ENCODE measurements at places on chromosomes 3 and 15.

DNA sequence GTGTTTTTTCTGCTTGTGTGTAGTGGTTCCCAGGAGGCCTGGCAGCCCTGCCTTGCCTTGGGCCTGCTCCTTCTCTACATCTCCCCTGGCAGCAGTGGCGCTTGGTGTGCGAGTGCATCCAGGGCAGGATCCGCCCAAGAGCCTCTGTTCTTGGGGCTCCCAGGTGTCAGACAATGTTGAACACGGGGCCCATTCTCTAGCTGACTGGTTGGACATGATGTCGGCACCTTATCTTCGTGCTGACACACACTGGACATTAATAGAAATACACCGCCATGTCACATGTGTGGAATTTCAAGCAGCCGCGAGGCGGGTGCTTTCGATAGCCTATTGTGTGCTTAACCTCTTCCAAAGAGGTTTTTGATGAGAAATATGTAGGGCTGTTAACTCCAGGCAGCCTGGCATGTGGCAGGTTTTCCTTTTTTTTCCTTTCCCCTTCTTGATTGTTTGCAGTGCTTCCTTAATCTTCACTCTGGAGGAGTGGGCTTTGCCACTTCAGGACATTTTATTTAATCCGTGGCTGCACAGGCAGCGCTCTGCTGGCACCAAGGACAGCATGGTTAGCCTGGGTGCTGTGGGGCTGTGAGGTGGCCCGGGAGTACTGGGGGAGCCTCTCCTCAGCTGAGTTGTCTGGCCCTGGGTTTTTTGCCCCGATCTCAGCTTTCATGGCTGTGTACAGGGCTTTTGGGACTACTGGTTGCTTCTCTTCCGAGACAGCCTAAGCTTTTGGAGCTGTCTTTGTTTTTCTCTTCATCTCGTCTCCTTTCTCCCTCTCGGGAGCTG, 42.5 kb downstream of the CHCHD6 start:
- no peak for DNase-seq

DNA sequence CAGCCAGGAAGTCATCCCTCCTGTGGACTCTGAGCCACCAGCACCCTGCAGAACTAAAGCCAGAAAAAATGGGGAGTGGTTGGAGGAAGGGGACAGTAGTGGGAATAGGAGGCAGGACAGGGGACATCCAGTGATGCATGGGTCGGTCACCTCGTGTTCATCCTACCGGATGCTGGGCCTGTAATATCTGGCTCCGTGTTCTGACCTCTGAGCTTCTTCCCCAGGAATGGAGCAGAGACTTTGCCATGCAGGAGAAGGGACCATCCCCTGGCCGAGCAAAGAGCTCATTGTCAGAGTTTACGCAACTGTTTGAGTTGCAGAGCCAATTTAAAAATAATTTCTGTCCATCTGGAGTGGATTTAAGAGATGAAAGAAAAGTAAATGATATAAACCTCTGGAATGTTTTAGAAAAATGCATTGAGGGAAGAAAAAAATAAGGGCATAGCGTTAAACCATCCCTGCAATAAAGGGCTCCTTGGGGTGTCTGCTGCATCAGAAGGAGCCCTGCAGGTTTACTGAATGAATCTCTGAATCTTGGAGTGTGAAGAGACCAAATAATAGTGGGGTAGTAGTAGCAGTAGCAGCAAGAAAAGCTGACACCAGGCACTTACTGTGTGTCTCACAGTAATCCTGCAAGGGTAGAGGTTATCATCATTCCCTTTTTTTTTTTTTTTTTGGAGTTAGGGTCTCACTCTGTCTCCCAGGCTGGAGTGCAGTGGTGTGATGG, 70.9 kb downstream of the AAGAB start:
- no peak for DNase-seq

- no peak for DNase-seq
Observed at GRCh38 chr3:24069045-24069444, 124.0 kb downstream of the NR1D2 start.

DNA sequence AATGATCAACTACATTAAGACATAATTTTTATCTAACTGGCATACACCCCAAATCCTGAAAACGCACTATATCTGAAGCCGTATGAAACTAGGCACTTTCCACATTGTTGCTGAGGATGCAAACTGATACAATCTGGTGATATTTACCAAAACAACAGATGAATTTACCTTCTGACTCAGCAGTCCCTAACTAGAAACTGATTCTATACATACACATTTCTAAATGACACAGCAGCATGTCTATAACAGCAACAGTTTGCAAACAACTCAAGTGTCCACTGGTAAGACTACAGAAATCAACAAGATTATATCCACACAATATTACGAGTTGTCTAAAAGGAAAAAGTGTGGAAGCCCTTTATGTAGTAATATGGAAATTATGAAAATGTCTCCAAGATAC, 22.9 kb downstream of the SECISBP2L start:
- DNase-seq: no peak

- DNase-seq: no peak
Observed at GRCh38 chr3:38644662-38645053, 4.8 kb downstream of the SCN5A start.

GRCh38 chr3:188053710-188054380, 100.1 kb upstream of the LPP start:
- no peak for DNase-seq

DNA sequence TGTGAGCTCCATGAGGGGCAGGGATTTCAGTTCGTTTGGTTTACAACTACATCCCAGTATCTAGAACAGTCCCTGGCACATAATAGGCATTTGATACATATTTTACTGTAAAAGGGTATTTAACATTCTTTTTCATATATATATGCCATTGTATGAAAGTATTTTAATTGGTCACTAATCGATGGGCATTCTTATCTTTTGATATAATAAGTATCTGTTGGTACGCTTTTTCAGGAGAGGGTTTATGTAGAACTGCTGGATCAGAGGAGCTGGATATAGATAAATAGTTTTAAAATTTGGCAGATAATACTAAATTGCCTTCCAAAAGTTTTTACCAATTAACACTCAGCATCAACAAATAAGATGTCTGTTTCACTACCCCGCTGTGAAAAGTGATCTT, 978 bp upstream of the RSL24D1 start:
- no peak for DNase-seq

DNA sequence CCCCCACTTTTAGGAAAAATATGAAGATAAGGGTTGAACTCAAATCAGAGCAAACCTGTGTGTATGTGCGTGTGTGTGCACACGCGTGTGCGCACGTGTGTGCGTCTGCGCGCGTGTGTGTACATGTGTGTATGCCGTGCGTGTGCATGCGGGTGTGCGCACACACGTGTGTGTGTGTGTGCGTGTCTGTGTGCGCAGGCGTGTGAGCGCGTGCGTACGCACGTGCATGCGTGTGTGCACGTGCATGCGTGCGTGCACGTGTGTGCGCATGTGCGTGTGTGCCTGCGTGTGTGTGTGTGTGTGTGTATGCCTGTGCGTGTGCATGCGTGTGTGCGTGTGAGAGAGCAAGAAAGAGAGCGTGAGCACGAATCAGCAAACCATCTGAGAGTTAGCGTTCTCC, 20.7 kb downstream of the TNK2 start:
- no peak for DNase-seq

Measured in bone marrow (tissue), 2 donors.